Esophagus muscularis mucosa (tissue), 4 donors: ENCODE measurements at places on chromosomes 2 and 18. TPM values are rescaled to one million over a fixed set of nuclear protein-coding genes. Genes with fewer than 3 reads are reported as not detected.

The KRTCAP3 gene
- not detected for total RNA-seq

The DSC2 gene
- total RNA-seq, result 2.1 TPM

The GATA6 gene
- total RNA-seq, result 9.5 TPM

The NOL4 gene
- not detected for total RNA-seq

The EPAS1 gene
- total RNA-seq, result 225 TPM

The ITPRIPL1 gene
- total RNA-seq, result 0.66 TPM

The MROH2A gene
- total RNA-seq, result not detected

The TEKT4 gene
- total RNA-seq, result not detected

The HOXD1 gene
- total RNA-seq, result 0.34 TPM

The ITGB6 gene
- total RNA-seq, result 3.4 TPM

The C2orf80 gene
- not detected for total RNA-seq

The REG3A gene
- total RNA-seq, result not detected

The ATIC gene
- total RNA-seq, result 50.8 TPM

The LIMS4 gene
- 10.0 TPM for total RNA-seq

The DSG1 gene
- total RNA-seq, result not detected

The FBXO41 gene
- 5.2 TPM for total RNA-seq

The SCN3A gene
- 1.2 TPM for total RNA-seq

The SCN9A gene
- total RNA-seq, result 4.2 TPM

The SLC9A2 gene
- 0.17 TPM for total RNA-seq

The COL3A1 gene
- 480 TPM for total RNA-seq

The VRK2 gene
- total RNA-seq, result 27.8 TPM

GRCh38 chr2:109382951-109383350 is 230.8 kb downstream of the SEPTIN10 start:
- DNase-seq, result no peak

GRCh38 chr18:3104190-3105054 is 91.5 kb upstream of the LPIN2 start:
- DNase-seq, result peak; percentile 8

- DNase-seq, result no peak
Measured at GRCh38 chr18:63646936-63647335, 2.9 kb upstream of the SERPINB4 start.

- DNase-seq, result no peak
Measured at GRCh38 chr2:205720451-205720902, 38.2 kb downstream of the NRP2 start.

GRCh38 chr2:69306393-69306821 is 80.6 kb downstream of the GFPT1 start:
- no peak for DNase-seq

- no peak for DNase-seq
Measured at GRCh38 chr2:44549856-44550255, 188.1 kb downstream of the CAMKMT start.

GRCh38 chr2:127783101-127783500 is 27.9 kb downstream of the WDR33 start:
- no peak for DNase-seq

GRCh38 chr18:59885579-59886163 is 14.1 kb upstream of the PMAIP1 start:
- DNase-seq, result no peak

GRCh38 chr2:217642944-217643343 is 359.9 kb downstream of the TNS1 start:
- no peak for DNase-seq

GRCh38 chr18:63882333-63883141 is 5.0 kb upstream of the SERPINB2 start:
- no peak for DNase-seq

DNA sequence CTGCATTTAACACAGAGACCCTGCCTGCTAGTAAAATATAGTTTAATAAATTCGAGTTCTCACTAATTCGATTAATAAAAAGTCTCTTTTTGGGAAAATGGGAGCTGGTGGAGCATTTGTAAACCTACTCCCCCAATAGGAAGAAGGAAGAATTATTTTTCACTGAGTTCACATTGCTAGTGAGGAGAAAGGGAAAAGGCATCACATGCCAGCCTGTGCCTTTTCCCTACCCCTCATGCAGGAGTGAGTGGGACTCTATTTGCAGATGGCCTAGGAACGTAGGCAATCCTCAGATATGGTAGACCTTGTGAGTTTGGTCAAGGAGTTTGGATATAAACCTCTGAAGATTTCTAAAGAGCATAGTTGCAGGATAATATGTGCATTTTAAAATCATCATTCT is 218.4 kb upstream of the TRIB2 start:
- DNase-seq, result no peak

GRCh38 chr2:44004735-44005602 is 9.2 kb upstream of the LRPPRC start:
- DNase-seq, result no peak

- no peak for DNase-seq
Measured at GRCh38 chr18:59813942-59814341, 85.9 kb upstream of the PMAIP1 start.

DNA sequence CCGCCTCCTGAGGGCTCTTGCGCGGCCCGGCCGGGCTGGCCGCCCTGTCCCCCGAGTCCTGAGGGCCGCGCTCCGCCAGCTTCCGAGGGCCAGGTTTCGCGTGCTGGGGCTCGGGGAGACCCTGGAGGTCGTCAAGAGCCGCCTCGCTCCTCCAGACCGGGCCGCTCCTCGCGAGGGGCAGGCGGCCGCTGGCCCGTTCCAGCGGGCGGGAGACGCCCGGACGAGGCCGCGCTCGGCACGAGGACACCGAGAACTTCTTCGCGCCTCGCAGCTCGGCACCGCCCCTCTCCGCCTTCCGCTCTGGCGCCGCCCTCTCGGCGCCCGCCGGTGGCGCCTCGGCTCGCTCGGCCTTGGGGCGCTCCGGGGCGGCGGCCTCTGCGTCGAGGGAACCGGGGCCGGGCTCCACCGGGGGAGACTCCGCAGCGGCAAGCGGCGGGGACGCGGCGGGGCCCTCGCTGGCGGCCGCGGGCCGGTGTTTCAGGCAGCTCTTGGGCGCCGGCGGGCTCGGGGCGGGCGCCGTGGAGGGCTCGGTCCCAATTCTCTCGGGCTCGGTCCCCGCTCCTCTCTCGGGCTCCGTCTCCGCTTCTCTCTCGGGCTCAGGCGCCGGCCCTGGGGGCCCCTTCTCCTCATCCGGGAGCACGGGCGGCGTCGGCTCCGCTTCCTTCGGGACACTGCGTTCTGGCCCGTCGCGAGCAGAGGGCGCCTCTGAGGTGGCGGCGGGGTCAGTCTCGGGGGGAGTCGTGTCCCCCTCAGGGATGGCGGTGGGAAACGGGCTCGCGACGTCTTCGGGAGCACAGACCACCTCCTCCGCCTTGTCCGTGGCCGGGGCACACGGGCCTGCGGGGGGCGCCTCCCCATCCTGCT is 91.6 kb upstream of the MGAT4A start:
- DNase-seq, result peak; percentile 90

DNA sequence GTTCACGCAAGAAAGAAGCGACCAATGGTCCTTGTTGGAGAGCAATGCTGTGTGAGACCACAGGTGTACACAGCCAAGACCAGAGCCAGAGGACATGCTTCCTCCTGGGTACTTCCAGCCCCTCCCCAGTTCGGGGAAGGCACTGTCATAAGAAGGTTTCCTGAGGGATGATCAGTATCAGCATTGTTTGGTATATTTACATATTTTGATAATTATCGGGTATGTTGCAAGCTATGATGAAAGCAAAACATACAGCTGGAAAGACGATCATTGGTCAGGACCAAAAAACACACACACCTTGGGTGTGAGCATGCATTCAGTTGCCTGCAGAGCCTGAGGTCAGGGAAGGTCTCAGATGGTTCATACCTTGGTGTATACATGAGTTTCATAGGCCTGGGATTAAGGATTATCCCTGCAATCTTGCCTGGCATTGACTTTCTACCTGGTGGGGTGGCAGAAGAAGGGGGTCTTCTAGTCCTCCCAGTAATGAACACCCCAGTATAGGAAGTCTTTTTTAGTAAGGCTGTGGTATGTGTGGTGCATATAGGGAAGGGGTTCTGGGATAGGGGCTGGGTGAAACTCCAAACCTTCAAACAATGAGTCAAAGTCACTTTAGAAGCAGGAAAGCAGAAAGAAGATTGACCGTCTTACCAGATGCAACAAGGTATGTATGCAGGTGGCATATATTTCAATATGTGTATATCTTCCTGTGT is 2.9 kb downstream of the SERPINB2 start:
- no peak for DNase-seq

- DNase-seq, result no peak
Measured at GRCh38 chr2:209900638-209901037, 101.8 kb upstream of the RPE start.

GRCh38 chr2:42877511-42877910 is 85.1 kb upstream of the HAAO start:
- no peak for DNase-seq

DNA sequence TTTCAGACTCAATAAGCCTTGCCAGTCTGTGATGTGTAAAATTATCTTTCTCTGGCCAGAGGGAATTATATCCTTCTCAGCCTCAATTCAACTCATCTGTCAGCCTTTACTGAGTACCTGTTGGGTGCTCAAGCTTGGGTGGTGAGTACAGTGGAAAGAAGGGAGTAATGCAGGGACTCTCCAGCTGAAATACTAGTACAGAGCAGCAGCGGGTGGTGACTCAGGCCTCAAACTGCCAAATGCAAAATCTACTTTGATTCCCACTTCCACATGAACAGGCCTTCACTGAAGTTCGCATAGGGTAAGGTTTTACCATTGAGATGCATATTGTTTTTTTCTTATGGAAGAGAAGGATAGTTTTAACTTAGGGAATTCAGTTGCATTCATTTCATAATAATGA is 326.8 kb downstream of the LRRTM1 start:
- DNase-seq, result no peak

GRCh38 chr2:235283246-235283645 is 210.6 kb upstream of the AGAP1 start:
- no peak for DNase-seq

- DNase-seq, result no peak
Measured at GRCh38 chr18:12287131-12287681, 20.8 kb upstream of the TUBB6 start.
